ENCODE measurements at places on chromosomes 5 and 9. TPM values are rescaled to one million over a fixed set of nuclear protein-coding genes. Genes with fewer than 3 reads are reported as not detected.

The AK8 gene
- total RNA-seq = 0.54 TPM

The BOD1 gene
- 23.2 TPM for total RNA-seq

The ACOT12 gene
- total RNA-seq = under 0.01 TPM

The PRDM9 gene
- under 0.01 TPM for total RNA-seq

The LCN10 gene
- total RNA-seq = 1.3 TPM

The CER1 gene
- under 0.01 TPM for total RNA-seq

The COL15A1 gene
- under 0.01 TPM for total RNA-seq

The DNAH5 gene
- total RNA-seq = 0.27 TPM

The SOX30 gene
- under 0.01 TPM for total RNA-seq

The PCDHGA1 gene
- under 0.01 TPM for total RNA-seq

DNA sequence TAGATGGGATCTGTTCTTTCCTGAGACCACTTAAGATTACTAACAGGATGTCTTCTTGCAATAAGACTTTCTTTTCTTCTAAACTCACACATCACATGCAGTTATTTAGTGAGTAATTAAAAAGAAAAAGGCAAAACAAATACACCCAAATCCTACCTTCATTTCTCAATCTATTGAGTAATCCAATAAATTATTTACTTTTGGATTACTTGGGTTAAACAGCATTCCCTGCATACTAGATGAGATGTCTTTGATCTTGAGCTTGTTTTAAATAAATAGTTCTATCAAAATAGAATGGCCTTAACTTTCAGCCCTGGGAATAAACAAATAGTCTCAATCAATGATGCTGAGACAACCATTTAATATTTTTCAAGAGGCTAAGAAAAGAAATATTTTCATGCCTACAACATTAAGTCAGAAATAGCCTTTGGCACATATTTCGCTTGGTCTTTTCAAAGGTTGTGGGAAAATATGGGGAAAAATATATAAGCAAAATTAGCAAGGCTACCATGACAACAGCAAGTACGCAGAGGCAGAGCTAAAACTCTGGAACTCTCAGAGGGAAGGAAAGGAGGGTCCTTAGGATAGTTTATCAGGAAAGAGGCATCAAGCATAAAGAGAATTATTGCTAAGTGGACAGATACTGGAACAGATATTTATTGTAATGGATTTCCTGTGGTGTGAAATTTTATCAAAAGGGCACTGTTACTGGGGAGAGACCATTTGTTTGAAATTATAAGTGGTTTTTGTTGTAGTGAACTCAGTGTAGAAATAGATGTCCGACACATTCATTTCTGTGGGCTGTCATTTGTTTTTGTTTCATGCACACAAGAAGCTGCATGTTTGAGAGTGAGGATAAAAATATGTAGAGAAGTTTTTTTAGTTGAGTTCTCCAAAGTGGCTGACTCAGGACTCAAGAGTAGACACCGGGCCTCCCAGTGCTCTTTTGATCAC lies 70.2 kb upstream of the CDH6 start:
- no peak for DNase-seq

- DNase-seq = peak; percentile 46
These were observed 49.1 kb downstream of the HOMER1 start for GRCh38 chr5:79464695-79465332.

DNA sequence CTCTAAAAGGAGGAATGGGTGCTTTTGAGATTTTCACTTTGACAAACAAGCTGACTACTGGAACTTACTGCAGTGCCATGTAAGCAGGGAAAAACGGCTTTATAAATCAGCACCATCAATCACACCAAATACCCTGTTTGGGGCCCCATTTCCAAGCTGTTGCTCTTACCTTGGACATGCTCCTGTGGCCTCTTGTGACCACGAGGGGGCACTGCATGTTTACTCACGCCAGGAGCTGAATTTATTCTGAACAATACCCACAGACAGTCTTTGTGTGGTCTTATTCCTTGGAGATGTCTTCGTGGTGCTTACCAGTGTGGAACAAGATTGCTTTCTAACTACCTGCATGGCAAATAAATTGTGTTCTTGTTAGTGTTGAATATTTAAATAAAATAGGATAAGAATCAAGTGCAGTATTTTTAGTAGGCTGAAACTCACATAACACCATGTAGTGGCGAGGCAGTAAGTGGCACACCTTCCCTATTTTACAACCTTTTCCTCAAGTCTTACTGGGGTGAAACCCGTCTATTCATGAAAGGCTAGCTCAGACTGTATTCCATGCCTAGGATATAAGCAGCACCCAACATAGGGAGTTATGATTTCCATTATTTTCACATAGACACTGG lies 155.5 kb upstream of the NMUR2 start:
- DNase-seq = peak; percentile 3

GRCh38 chr9:137445930-137446431 lies 4.8 kb upstream of the ENTPD8 start:
- DNase-seq = no peak

GRCh38 chr9:133477461-133477860 lies 1.4 kb downstream of the SLC2A6 start:
- no peak for DNase-seq

- no peak for DNase-seq
These were observed 218.9 kb downstream of the CACNA1B start for GRCh38 chr9:138096519-138096845.

DNA sequence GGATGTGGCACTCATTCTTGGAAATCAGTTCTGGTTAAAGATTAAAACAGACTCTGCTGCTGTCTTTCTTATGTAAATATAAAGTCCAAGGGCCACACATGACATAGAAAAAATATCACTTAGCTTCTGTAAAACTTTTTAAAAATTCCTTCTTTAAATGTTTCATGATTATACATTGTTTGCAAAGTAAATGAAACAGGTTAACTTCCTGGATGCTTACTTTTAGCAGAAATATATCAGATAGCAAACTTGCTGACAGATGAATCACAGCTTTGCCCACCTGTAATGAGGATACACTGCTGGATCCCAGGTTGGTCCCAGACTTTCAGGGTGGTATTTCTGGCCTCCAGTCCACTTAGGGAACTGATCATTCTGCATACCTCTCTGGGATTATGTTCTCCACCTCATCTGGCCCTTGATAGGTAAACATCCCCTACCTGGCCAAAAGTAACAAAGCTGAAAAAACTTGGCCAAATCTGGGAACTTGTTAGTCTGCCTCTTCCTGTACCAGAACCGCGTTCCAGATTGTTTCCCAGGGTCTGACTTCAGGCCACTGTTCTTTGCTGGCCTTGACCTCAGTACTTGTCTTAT lies 340.5 kb downstream of the ADGRV1 start:
- DNase-seq = no peak

- peak; percentile 47 for DNase-seq
These were observed 13.7 kb downstream of the DOCK2 start for GRCh38 chr5:169650701-169651331.
